ENCODE measurements at places on chromosomes 5 and 9.

- DNase-seq, result peak; percentile 47
Measured at GRCh38 chr5:8879248-8879647, 666.6 kb downstream of the SEMA5A start.

- no peak for DNase-seq
Measured at GRCh38 chr5:14250084-14250695, 107.0 kb downstream of the TRIO start.

GRCh38 chr5:144276034-144276822 is 105.6 kb downstream of the KCTD16 start:
- no peak for DNase-seq

DNA sequence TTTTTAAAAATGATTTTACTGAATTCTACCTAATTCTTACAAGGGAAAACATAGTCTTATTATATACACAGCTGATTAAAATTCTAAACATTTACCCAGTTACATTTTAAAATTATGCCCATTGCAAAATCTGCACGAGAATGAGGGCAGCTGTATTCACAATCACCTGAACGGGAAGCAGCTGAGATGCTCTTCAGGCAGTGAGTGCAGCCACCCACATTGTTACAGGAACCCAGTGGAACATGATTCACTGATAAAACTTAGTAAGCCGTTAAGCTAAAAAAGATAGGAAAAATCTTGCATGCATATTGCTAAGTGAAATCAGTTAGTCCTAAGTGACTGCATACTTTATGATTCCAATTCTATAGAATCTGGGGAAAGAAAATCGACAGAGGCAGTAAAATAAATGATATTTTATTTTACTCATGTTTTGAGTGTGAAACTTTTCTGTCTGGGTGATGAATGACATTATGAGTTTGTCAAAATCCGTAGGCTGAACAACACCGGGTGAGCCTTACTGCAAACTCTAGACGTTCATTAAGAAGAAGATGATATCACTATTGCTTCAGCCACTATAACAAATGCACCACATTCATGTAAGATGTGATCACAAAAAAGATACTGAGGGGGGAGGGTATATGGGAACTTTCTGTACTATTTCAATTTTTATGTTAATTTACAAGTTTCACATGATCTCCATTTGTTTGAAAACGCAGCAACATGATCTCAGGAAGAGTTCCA is 39.1 kb upstream of the FLT4 start:
- no peak for DNase-seq

DNA sequence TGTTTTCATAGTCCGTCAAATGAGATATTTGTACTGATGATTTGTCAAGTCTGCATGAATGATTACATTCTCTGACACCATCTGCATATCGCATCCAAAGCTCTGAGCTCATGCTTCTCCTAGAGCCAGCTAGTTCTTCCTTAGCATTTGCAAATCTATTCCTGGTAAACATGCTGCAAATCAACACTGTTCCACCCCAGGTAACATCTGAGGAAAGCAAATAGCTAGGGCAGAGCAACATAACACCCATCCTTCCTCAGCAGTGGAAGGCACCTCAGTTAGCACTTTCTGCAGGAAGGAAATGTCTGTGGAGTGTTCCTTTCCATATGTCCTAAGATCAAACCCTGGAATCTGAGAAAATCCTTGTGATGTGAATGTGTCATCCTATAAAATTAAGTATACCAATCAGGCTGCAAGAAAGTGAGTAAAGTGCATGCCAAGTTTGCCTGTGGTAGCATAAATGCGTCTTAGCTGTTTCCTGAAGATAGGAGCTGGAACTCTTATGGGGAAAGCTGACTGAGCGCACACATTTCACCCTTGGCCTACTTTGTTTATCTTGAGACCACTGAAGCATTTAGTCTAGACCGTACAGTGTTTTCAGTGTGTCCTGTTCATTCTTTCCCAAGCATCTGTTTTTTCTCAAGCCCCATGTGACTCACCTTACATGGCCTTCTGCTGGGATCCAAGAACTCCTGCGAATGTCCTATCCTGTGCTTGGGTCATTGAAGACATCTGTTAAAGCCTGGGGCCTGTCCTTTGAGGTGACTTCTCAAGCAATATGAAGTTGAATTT is 50.9 kb upstream of the STARD4 start:
- DNase-seq, result no peak

DNA sequence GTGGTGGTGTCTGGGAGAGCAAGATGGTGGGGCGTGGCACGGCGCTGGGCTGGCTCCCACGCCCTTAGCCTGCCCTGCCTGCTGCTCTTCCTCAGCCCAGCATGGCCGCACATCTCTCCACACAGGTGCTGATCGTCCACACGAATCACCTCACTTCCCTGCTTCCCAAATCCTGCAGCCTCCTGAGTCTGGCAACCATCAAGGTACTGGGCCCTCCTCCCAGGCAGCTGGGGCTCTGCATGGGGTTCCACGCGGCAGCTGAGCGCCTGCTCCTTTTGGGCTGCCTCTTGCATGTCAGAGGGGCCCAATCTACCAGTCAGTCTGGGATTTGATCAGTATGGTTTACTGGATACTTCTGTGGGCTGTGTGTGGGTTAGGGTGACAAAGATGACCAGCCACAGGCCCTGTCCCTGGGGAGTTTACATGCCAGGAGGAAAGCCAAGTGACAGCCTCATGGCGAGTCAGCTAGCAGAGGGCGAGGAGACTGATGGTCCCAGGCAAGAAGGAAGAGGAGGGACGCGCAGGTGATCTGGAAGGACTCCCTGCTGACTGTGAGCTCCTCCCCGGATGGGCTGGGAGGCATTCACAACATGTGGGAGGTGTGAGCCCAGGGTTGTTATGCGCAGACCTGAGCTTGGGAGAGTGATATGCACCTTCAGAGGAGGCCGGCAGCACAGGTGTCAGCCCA is 6.0 kb downstream of the LRSAM1 start:
- no peak for DNase-seq

DNA sequence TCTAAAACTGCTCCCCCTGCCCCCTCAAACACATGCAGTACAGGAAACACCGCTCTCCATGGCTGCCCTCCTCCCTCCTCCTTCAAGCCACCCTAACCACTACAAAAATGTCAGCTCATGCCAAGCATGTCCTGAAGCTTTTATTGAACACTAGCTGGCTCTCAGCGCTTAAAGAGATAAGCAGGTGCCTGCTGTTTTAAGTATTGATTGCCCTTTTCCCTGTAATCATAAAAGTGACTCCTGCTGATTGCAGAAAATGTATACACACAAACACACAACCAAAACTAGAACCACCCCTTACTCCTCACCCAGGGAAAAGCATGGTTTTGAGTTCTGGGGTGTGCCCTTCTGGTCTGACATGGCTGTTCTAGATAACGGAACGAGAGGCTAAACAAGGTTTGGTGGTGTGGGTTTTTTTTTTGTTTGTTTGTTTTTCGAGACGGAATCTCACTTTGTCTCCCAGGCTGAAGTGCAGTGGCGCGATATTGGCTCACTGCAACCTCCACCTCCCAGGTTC is 3.7 kb upstream of the UCK1 start:
- no peak for DNase-seq

- DNase-seq, result no peak
Measured at GRCh38 chr9:83996126-83996525, 15.5 kb downstream of the RMI1 start.

GRCh38 chr9:126126807-126127206 is 199.8 kb upstream of the MVB12B start:
- DNase-seq, result no peak

GRCh38 chr5:160905285-160905684 is 53.3 kb upstream of the ATP10B start:
- no peak for DNase-seq

DNA sequence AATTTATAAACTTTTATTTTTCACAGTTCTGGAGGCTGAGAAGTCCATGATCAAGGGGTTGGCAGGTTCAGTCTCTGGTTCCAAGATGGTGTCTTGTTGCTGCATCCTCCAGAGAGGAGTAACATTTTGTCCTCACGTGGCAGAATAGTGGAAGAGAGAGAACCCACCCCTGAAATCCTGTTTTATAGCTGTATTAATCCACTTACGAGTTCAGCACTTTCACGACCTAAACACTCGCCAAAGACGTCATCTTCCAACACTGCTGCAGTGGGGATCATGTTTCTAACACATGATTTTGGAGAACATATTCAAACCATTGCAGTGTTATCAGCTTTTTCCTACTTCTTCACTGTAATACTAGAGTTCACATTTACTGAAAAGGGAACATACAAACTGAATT is 233.0 kb upstream of the ATP10B start:
- no peak for DNase-seq

GRCh38 chr9:69141851-69142250 is 32.2 kb upstream of the TJP2 start:
- no peak for DNase-seq

DNA sequence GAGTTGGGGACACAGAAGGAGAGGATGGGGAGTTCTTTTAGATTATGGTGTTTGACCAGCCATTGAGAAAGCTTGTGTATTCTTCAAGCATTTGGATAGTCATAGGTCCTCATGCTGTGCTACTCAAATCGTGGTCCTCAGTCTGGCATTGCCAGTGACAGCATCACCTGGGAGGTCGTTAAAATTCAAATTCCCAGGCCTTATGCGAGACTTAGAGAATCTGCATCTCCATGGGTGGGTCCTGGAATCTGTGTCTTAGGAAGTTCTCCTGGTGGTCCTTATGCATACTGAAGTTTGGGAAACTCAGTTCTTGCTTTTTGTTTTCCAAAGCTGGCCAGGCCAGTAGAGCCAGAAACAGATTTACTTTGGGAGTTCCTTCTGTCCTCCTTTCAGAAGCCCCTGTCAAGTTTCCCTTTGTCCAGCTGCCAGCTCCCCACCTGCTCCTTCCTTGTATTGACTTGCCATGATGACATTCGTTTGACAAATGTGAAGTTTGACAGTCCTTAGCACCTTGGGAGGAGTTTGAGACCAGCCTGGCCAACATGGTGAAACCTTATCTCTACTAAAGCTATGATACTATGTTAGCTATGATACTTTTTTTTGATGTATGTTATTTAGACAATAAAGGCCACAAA is 95.6 kb downstream of the PALM2AKAP2 start:
- no peak for DNase-seq

- no peak for DNase-seq
Measured at GRCh38 chr9:126621919-126622735, 8.4 kb downstream of the LMX1B start.

GRCh38 chr9:134491856-134492255 is 149.7 kb upstream of the COL5A1 start:
- no peak for DNase-seq

DNA sequence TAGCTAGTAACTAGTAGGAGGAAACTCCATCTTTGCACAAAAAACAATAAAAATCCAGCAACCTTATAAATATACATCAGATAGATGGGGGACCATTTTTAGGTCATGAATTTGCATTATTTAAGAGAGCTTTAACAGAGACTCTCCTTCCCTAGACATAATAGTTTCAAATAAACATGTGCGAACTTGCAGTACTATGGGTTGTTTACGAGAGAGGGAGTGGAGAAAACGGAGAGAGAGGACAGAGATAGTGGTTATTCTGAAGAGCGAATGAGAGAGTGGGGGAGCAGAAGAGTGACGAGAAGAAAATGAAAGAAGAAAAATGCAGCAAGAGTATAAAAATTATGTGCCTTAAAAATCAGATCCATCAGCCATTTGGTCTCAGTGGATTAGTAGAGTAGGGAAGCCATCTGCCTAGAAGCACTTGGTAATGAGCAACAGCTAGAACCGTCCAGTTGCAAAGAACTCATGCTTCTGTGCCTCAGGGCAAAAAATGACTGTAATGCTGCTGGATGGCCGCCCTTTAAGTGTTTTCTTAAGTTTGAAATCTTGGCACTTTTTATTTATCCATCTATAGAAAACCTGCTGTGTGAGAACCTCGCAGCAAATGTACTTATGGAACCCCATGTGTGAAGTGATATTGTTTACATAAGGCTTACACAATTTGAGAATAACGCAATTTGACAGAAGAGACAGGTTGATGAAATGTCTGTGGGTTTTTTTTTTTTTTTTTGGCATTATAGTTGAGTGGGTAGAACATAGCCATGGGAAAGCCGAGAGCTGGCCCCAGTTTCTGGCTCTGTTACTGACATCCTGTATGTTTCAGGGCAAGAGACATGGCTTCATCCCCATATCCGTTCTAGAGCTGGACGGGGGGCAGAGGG is 95.6 kb upstream of the ZNF608 start:
- no peak for DNase-seq

DNA sequence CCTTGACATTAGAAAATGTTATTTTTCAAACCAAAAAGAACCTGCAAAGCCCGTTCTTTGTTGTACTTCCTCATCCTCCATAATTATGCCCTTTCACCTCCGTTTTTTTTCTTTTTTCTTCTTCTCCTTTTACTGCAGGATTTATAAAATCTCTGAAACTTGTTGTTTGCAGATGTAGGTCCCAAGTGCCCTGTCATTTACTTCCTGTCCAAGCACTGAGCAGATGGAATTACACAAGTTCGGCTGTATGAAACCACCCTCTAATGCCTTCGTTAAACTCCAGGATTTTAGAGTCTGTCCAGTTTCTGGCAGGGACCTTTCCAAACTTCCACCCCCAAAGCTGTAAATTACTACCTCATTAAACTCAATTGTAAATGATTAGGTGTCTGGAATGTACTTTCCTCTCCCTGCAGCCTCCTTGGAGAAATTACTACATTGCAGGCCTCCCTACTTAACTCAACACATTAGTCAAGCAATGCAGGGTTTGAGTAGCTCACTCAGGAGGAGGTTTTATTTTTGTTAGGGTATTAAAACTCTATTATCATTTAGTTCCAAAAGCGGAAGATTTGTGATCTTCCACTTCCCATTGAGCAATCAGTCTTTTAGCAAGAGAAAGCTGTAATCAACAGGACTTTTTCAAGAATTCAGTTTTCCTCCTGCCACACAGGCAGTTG is 125.6 kb upstream of the LPAR1 start:
- no peak for DNase-seq

DNA sequence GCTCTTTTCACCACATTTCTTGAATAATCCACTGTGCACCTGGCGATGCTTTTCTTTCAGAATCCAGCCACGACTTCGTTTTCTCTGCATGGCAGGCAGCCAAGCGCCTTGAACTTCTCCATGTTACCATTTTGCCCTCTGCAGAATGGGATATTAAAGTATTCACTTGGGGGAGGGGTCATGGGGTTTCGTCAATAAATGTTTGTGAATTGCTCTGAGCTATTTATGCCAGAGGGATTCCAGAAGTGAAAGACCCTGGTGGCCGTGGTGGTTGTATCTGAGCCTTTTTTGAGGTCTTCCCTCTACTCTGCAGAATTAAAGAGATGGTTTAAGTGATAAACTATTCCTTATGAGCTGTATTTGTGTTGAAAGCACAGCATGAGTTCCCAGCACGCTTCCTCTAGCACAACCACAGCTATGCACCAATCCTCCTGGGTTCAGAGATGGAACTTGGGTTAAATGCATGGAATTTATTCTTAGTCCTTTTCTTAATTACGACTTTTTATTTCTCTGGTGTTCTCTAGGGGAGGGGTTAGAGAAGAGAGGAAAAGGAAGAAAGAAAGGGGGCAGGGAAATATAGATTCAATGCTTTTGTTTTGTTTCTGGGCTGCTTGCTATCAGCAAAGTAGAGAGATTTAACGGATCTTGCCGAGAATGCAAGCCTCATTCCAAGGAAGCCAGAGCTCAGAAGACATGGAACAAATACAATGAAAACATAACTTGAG is 478.2 kb upstream of the TNC start:
- DNase-seq, result no peak

- no peak for DNase-seq
Measured at GRCh38 chr9:95459851-95460517, 56.8 kb downstream of the PTCH1 start.
